NCI-H1092 (cell line): ENCODE measurements at places on chromosomes 7 and 10.

DNA sequence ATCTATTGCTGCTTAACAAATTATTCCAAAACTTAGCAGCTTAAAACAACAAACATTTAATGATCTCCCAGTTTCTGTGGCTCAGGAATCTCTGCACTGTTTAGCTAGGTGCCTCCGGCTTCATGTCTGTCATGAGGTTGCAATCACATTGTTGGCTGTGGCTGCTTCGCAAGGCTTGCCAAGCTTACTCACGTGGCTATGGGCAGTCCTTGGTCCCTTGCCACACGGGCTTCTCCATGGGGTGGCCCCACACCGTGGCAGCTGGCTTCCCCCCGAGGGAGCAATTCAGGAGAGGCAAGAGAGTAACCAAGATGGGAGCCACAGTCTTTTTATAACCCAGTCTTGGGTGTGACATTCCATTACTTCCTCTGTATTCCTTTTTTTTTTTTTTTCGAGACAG is 67.4 kb downstream of the NEURL1 start:
- DNase-seq: no peak

GRCh38 chr10:131650169-131650705 is 250.6 kb upstream of the PPP2R2D start:
- DNase-seq: no peak

DNA sequence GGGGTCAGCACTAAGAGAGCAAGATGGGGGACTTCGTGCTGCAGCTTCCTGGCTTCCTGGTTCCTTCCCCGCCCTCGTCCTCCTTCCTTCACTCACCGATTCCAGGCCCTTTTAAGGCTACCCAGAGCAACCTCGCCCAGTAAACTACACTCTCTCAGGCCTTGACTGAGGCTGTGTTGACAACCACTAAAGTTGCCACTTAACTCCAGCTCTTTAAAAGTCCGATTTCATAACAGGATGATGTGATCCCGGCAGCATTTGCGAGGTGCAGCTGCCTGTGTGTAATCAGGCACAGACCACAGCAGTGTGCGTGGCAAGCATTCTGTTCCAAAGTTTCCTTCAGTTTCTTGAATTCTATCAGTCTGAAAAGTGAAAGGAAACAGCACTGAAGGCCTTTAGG is 110.6 kb downstream of the RAB11FIP2 start:
- DNase-seq: no peak

DNA sequence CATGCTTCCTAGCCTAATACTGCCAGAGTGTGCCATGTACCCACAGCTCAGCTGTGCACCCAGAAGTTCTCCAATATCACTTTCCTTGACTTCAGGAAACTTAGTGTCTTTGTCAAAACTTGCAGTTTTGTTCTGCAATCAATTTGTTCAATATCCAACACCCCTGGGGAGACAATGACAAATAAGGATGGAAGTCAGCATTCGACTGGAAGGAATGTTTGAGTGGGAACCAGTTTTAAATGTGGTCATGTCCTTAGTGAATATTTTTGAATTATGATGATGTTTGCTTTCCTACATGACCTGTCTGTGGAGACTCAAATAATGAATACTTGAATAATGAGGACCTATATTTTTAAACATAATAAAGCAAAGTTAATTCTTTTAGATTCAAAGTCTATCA is 112.0 kb downstream of the ANK3 start:
- no peak for DNase-seq

DNA sequence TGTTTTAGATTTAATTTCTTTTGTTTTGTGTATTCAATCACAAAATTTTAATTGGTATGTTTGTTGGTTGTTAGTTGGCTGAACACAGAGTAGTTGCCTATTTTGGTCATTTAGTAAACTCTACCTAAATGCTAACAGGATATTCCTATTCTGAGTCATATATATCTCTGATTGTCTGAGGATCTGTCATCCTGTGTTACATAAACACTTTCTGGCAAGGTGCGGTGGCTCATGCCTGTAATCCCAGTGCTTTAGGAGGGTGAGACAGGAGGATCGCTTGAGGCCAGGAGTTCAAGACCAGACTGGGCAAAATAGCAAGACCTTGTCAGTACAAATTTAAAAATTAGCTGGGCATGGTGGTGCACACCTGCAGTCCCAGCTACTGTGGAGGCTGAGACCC is 178.6 kb downstream of the PLCE1 start:
- DNase-seq: no peak

- peak; percentile 29 for DNase-seq
These were observed 1.1 kb upstream of the GPER1 start for GRCh38 chr7:1086588-1087464.

GRCh38 chr10:25565570-25565969 is 368.5 kb upstream of the MYO3A start:
- DNase-seq: no peak

GRCh38 chr10:1483826-1484225 is 253.5 kb downstream of the ADARB2 start:
- DNase-seq: no peak

- no peak for DNase-seq
These were observed 57.0 kb downstream of the SHTN1 start for GRCh38 chr10:116947841-116948529.

DNA sequence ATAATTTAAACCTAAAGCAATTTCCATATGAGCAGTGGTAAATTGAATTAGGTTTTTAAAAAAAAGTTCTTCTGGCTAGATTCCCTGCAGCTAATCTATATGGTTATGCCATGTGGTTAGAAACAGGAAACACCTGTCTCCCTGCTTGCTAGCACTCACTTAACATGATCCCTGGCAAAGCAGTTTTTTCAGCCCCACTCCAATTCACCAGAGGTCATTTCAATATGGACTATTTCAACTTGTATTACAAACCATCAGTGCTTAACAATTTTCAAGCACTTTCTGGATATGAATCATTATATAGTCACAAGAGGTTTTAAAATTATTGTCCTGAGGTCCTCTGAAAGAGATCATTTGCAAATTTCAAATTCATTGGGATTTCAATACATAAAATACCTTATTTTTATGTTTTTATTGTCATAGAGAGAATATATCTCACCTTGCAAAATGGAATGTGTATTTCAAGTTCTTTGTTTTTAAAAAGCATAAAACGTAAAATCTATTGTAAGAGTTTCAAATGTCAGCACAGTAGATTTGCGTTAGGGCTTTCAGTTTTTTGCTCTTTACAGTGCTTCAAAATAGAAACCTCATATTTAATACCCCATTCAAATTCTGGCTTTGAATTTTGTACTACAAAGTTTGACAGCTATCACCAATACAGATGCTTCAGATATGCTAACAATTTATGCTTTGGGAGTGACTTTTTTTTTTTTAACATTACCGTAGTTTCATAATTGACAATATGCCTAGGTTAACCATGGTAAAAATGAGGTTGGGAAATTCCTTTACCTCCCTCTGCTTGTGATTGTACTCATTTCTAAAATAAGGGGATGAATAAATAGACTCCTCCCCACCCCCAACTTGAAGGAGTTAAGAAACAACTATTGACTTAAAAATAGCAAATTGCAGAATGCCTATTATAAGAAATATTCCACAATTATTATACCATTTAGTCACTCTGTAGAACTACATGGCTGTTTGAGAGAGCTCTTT is 117.5 kb upstream of the HGF start:
- peak; percentile 72 for DNase-seq

- no peak for DNase-seq
These were observed 443.6 kb downstream of the GRM8 start for GRCh38 chr7:126809188-126809587.

DNA sequence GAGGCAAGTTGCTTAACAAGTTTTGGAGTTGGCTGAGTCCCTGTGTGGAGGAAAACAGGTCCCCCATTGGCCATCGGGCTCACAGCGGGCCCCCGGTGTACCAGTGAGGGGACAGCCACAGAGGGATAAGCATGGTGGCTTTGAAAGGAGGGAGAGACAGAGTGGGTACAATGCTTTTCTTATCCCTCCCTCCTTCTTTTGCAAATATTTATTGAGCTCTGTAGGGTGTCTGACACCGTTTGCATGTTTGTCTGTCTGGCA is 2.8 kb downstream of the HTRA1 start:
- DNase-seq: no peak

DNA sequence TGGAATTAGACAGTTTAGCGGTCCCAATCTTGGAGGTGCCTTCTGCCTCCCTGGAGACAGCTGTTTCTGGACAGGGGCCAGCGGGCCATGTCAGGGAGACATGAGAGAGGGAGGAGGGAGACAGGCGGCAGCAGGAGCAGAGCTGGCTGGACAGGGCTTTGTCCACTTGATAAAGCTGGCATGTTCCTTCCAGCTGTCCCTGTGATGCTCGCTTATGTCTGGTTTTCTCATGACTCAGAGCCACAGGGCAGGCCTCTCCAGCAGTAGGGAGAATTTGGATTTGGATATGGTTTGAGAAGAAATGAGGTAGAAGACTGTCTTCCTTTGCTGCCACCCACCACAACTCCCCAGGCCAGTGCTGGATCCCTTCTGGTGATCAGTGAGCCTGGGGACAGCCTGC is 51.7 kb upstream of the SORCS3 start:
- no peak for DNase-seq

GRCh38 chr10:46298477-46299285 is 11.9 kb downstream of the ANTXRL start:
- no peak for DNase-seq

DNA sequence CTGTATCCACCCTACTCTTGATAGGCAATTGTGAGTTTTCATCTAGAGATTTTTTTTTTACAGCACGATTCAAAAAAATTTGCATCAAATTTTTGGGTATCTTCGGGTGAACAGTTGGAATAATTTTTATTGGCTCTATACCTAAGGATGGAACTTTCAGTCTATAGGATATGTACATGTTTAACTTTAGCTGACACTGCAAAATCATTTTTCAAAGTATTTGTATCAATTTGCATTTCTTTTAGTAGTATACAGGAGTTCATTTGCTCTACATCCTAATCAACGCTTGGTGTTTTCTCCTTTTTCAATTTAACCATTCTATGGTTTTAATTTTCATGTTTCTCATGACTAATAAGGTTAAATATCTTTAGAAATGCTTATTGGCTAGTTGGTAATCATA is 11.7 kb downstream of the MGAM2 start:
- no peak for DNase-seq

GRCh38 chr10:129106314-129106713 is 360.7 kb upstream of the MGMT start:
- DNase-seq: no peak

DNA sequence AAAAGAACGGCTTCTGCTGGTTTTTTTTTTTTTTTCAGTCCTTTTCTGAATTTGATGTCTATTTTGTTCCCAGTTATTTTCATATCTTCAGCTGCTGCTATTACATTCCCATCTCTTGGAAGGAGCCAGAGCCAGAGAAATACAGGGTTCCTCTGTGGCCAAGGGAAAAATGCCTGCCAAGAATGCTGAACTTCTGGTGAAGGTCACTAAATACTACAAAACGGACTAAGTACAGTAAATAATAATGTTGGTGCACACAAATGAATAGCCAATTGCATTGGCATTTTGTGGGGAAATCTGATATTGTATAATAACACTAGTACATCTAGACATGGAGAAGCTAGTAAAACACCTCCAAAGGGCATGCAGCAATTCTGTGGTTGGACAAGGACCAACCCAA is 56.3 kb upstream of the ZEB1 start:
- no peak for DNase-seq

DNA sequence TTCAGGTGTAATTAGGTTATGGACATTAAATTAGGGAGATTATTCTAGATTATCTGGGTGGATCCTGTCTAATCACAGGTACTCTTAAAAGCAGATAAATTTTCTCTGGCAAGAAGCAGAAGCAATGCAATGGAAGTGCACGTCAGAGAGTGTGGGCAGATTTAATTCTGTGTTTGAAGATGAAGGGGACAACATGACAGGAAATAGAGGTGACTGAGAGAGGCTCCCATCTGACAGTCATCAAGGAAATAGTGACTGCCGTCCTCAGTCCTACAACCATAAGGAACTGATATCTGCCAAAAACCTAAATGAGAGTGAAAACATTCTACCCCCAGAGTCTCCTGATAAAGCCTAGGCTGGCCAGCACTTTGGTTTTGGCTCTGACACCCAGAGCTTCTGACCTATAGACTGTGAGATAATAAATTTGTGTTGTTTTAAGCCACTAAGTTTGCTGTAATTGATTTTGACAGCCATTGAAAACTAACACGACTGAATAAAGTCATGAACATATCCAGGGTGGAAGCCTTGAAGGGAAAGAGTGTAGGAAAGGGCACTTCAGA is 30.5 kb upstream of the DDX50 start:
- no peak for DNase-seq

GRCh38 chr10:11742779-11743298 is 657 bp downstream of the ECHDC3 start:
- no peak for DNase-seq
